Cerebellar nuclear complex (tissue), 1 donor: ENCODE measurements at places on chromosomes 4 and X.

DNA sequence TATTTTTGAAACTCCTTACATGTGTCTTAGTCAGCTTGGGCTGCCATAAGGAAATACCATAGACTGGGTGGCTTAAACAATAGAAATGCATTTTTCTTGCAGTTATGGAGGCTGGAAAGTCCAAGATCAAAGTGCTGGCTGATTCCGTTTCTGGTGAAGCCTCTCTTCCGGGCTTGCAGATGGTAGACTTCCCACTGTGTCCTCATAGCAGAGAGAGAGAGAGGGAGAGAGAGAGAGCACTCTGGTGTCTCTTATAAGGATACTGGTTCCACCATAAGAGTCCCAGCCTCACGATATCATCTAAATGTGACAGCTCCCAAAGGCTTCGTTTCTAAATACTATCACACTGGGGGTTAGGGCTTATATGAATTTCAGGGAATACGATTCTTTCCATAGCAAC is 39.7 kb downstream of the ENPEP start:
- no peak for DNase-seq

DNA sequence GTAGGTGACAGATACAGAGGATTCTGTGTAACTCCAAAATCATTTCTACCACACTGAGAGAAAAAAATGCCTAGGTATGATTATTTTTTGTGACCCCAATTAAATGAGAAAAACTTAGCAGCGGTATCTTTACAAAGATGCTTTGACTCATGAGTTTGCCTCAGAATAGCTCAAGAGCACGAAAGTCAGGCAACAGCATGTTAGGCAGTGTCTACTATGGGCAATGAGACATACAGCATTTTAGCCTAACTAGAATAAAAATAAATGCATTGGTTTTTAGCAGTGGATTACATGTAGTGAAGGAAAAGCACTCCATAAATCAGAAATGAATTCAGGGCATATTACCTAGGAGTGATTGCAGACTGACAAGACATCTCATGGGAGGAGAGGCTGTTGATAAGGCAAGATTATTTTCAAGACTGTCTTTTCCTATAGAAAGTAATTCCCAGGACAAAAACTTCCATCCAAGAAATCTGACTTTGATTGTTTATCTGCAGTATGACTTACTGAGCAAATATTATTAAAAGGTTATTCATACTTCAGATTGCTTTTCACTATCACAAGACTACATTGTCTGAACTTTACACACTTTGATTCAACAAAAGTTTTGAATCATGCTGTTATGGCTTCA is 3.6 kb downstream of the ANXA10 start:
- no peak for DNase-seq

GRCh38 chr4:174009686-174010451 is 273.6 kb downstream of the FBXO8 start:
- no peak for DNase-seq

DNA sequence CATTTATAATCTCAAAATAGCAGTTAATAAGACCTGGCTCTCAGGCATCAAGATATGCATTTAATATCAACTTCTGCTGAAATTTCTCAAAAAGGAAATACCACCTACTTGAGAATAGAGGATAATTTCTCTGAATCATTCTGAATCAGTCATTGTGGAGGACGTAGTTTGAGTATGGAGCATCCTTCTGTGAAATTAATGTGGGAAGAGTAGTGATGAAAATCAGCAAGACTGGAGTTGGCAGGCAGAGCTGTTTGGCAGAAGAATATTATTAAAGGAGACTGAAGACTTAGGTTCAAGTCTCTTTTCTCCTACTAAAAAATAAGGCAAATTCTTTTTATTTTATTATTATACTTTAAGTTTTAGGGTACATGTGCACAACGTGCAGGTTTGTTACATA is 325.6 kb upstream of the ATOH1 start:
- DNase-seq = no peak

GRCh38 chr4:154739111-154739510 is 4.7 kb upstream of the LRAT start:
- no peak for DNase-seq

GRCh38 chr4:40307627-40308497 is 27.3 kb upstream of the CHRNA9 start:
- DNase-seq = no peak

DNA sequence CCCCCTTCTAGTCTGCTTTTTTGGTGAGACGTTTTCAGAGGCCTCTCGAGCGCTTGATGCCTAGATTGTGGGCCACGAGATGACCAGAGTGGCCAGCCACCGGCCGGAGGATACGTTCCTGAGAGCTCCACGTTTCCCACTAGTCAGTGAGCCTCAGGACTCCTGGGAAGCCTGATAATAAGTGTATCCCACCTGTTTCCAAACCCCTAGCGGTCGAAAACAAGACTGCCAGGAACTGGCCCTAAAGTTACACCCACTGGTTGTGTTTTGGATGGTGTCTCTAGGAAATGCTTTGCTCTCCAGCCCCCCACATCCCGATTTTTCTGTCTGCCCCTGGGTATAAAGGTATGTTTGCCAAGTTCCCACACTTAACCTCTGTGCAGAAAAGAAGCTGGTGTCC is 4.6 kb upstream of the RS1 start:
- DNase-seq = no peak

GRCh38 chr4:161359491-161359890 is 804.3 kb downstream of the FSTL5 start:
- DNase-seq = no peak

GRCh38 chr4:165208741-165209388 is 1.5 kb downstream of the KLHL2 start:
- no peak for DNase-seq

DNA sequence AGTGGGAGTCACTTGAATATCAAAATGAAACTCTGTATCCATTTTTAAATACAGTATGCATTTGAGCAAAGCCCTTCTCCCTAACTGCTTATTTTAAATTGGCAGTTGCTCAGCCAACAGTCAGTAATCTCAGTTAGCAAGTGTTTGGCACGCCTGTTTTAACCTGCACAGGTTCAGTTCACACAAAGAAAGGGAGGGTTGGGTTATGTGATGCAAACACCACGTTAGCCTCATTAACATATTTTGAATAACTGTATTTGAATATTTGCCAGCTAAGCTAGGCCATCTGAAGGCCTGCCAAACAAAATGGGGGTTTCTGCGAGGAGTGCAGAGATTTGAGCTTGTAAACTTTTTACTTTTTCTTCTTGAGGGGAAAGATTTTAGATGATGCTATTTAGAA is 19.8 kb downstream of the GAB1 start:
- DNase-seq = no peak

DNA sequence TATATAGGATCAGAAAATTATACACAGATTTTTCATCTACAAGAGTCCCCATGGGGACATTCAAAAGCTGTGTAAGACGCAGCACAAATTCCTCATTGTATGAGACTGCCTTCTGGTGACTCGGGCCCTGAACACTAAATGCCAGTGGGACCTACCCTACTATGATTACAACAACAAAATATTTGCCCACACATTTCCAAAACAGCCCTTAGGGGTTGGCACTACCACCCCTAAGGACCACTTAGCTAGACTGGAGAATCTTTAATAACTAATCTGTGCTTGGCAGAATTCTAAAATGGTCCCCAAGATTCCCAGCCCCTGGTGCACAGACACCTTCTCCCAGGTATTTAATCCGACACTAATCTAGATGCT is 29.1 kb downstream of the UCHL1 start:
- DNase-seq = no peak
